A549 treated with AZD2906 at 1 μM for 4 hours (cell line): ENCODE measurements at places on chromosomes 1 and 21. TPM values are rescaled to one million over a fixed set of nuclear protein-coding genes. Genes with fewer than 3 reads are reported as not detected.

The TTC22 gene
- total RNA-seq: 0.02 TPM in 1 of 5 replicates, not detected in the others

The KRTAP11-1 gene
- total RNA-seq: not detected in 5 replicates

The PATJ gene
- total RNA-seq: 3.5 to 4.6 TPM (median 4.1 TPM) in 5 replicates

The KIAA1614 gene
- 0.69 to 1.6 TPM (median 1.2 TPM) in 5 replicates for total RNA-seq
